ENCODE measurements at places on chromosomes 16 and 17.

DNA sequence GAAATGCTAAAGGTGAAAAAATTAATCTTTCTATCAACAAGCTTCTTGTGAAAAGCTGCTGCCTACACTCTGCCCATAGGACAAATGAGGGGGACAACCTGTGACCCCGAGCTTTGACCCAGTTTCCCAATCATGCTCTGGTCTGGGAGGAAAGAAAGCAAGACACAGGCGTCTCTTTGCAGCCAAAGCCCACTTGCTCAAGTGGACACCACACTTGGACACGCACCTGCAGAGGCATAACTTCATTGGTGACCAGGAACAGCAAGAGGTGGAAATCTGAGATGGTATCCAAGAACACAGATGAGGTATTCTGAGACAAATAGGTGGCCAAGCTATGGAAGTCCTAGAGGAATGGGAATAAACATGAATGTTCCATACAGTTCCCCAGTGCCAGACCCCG is 15.0 kb upstream of the FAAP100 start:
- no peak for DNase-seq

GRCh38 chr16:46613352-46613751 is 7.8 kb downstream of the SHCBP1 start:
- DNase-seq = no peak

DNA sequence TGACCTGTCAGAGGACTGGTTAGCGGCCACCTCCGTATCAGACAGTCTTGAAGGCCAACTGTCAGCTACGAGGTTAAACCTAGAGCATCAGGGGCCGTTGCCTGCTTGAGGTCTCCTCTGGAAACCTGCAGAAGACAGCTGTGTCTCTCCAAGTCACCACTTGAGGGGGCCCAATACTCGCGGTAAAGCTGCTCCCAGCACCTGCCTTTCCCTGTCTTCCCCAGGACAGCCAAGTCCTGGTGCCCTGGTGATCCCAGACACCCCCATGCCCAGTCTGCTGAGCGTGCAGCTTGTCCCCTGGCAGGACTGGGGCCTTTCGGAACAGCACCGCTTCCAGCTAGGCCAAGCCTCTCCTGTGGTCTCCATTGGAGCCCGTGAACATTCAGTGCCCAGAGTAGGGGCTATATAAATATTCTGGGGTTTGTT is 80.1 kb downstream of the DNAH17 start:
- peak; percentile 78 for DNase-seq

DNA sequence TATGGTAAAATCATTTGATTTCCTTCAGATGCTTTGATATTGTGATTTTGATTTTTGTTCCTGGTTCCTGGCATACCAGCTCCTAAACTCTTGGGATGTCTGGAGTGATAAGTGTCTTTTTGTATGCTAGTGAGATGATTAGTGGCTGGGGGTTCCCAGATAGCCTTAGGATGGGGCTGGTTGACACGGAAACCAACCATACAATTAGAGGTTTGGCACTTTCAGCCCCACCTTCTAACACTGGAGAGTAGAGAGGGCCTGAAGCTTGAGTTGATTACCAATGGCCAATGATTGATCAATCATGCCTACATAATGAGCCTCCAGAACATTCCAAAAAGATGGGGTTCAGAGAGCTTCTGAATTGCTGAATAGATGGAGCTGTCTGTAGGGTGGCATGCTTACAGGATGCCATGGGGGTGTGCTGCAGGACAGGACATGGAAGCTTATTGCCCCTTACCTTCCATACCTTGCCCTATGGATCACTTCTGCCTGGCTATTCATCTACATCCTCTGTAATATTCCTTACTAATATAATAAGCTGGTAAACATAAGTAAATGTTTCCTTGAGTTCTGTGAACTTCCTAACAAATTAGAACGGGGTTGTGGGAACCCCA is 22.8 kb downstream of the RNF112 start:
- no peak for DNase-seq

- DNase-seq = no peak
These were observed 22.2 kb downstream of the HLF start for GRCh38 chr17:55286681-55287589.

DNA sequence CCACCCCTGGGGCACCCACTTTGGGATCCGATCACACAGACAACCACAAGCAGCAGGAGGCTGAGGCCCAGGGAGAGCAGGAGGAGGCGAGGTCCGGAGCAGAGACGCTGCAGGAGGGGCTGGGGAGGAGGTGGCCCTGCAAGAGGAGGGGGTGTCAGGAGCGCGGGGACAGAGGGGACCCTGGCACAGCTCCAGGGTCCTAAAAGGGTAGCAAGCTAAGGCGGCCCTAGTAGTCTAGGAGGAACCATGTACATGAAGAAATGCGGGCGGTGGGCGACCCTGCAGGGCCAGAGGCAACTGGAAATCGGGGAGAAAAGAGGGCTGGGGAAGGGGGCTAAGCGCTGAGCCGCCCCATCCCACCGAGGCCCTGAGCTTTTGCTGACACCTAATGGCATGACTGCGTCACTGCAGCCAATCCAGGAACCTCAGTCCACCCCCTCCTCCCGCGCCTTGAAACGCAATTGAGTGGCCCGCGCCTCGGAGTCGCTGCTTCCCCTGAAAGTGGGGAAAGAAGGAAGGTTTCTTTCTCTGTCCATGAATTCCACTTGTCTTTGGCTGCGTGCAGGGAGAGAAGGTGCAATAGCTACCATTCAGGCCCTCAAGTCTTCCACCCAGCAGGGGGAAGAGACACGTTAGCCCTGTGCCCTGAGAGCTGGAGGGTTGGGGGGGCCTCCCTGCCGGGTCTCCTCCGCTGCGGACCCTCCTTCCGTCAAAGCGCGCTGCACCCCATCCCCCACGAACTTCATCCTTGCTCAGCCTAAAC is 1.8 kb downstream of the ASGR1 start:
- peak; percentile 80 for DNase-seq

DNA sequence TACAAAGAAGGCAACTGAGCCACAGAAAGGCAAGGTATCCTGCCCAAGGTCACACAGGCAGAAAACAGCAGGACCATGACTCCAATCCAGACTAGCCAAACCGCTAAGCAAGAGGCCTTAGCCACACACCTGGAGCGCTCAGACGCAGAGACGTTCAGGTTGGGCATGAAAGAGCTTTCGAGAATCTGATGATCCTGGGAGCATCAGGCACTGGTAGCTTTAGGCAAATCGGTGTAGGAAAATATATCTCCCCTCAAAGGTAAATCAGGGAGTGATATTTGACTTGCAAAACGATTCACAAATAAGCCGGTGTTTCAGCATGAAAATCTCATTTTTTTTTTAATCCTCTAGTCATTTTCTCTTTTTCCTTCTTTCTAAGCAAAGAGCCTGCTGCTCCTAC is 279.0 kb downstream of the MRTFB start:
- DNase-seq = no peak

DNA sequence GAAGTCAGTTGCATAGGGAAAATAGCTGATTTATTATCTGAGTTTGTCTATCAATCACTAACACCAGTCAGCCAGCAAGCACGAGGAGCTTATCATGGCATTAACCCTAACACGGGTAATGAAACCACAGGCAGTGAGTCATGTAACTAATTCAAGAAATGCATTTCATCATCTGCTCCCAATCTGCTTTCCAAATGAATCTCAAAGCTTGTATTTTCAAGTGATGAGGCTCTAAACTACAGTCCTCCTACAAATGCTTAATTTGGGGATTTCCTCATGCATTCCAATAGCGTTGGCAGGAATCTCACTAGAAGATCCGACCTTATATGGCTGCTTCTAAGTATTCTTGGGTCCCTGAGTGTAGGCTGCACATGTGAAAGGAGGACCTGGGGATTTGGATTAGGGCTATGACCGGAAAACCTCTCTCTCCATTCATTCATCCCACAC is 118.4 kb upstream of the HSBP1 start:
- DNase-seq = peak; percentile 53

DNA sequence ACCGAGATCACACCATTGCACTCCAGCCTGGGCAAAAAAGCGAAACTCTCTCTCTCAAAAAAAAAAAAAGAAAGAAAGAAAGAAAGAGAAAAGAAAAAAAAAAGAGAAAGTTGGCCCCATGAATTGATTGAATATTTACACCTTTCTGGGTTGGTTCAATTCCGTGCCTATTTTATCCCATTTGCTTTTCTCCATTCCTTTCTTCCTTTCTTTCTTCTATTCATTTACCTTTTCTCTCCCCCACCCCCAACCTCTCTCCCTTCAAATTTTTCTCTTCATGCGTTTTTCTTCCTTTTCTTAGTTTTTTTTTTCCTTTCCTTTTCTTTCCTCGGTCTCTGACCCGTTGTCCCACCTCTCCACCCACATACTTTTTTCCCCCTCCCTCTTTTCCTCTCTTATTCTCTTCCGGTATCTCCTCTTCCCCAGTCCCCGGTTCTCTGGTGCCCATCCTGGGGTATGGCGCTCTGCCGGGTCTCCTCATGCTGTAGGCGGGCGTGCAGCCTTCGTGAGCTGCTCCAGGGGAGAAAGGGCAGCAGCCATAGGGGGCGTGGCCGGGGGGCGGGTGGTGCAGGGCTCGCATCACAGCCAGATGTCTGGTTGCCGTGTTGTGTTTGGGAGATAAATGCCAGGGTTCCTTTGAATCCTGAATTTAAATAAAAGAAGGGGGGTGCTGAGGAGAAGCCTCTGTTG is 5.3 kb upstream of the COL1A1 start:
- no peak for DNase-seq

GRCh38 chr16:63690961-63691360 is 1430.9 kb downstream of the CDH11 start:
- DNase-seq = no peak

DNA sequence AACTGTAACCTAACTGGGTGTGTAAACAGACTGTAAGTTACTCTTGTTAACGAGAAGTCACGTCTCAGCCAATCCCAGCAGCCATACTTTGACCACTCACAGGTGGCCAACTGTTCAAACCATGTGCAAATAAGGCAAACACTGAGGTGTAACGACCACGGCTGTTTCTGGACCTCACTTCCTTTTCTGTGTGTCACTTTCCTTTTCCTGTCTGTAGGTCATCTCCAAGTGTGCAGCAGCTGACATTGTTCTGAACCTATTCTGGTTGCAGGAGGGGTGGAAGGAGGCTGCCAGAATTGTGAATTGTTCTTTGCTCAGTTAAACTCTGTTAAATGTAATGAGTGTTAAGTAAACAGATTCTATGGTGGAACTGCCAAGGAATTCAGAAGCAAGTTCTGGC is 627.4 kb downstream of the KCNJ2 start:
- DNase-seq = no peak

DNA sequence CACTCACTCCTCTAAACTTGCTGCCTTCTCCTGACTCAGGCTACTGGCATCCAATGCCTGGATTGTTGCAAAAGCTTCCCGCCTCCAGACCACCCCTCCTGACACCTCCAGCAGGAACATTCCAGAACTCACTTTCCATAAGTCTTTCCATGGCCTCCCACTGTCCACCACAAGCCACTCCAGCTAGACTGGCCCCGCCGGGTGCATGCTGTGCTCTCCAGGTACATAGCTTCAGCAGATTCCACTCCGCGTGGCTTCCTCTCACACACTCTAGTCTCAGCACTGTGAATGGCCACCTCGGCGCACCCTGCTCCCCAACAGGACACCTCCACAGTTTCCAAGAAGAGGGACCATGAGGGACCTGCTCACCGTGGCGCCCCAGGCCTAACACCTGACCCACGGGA is 25.9 kb upstream of the FAAP100 start:
- DNase-seq = no peak

- DNase-seq = no peak
These were observed 3.0 kb upstream of the ACTG1 start for GRCh38 chr17:81515530-81516041.

GRCh38 chr16:49701789-49702494 is 154.0 kb downstream of the ZNF423 start:
- DNase-seq = no peak

GRCh38 chr17:42362245-42362961 is 25.8 kb downstream of the STAT3 start:
- DNase-seq = no peak

- peak; percentile 42 for DNase-seq
These were observed 16.9 kb upstream of the CYTH1 start for GRCh38 chr17:78798695-78799559.

GRCh38 chr17:14594690-14595089 is 293.8 kb downstream of the HS3ST3B1 start:
- DNase-seq = no peak

DNA sequence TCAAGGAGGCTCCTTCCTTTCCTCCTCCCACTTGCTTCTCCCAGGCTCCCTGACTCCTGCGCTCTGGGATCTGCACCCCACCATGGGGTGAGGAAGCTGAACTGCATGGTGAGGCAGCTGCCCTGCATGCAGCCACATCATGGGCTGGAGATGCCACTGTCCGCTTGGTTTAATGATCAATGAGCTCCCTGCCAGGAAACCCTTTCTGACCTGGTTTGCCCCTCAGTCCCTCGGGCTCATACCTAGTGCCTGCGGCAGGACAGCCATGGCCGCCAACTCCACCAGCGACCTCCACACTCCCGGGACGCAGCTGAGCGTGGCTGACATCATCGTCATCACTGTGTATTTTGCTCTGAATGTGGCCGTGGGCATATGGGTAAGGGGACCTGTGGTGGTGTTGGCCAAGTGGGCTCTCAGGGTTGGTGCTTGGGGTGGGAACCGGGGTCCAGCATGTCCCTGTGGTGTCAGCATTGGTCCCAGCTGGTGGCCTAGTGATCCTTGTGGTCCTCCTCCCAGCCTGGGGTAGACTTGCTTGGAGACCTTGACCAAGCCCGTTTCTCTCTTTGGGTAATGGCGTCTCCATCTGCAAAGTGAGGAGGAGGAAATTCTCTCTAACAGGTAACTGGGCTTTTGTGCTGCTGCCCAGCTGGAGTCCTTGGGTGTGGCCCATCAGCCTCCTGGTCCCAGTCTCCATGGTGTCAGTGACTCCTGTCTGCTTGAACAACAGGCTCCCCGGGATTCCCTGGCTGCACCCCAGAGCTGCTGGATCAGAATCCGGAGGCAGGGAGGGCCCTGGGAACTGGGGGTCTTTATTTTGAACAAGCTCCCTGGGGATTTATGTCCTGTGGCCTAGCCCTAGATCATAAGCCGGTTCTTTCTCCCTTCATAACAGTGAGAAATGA is at the start of gene SLC5A10:
SLC5A10 (plus strand) TSS at position 225 of the 902 bp plus-strand sequence; CDS start at position 266, 41 bp downstream.
- DNase-seq = no peak

GRCh38 chr16:65754820-65755691 is 611.4 kb upstream of the CDH5 start:
- DNase-seq = no peak

GRCh38 chr17:15413101-15413771 is 54.2 kb downstream of the CDRT4 start:
- no peak for DNase-seq

DNA sequence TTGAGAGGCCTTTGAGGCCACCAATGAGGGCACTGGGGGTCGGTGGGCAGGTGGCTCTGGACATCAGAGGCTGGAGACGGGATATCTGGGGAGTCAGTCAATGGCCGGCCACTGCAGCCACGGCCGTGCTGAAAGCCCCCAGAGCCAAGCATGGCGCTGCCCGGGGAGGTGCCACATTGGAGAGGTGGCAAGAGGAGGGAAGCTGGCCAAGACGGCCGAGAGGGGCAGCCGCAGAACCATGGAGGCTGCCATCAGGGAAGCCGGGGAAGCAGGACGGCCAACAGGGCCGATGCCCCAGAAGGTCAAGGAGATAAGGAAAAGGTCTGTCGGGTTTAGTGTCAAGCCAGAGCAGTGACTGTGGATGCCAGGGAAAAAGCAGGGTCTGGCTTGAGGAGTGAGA is 9.8 kb downstream of the RTN4RL1 start:
- DNase-seq = no peak

Measured in RKO (cell line).